ENCODE measurements at places on chromosomes 3 and 15. TPM values are rescaled to one million over a fixed set of nuclear protein-coding genes. Genes with fewer than 3 reads are reported as not detected.
A peak's percentile ranks its signal among the peaks of the same experiment; 100 is the strongest.

DNA sequence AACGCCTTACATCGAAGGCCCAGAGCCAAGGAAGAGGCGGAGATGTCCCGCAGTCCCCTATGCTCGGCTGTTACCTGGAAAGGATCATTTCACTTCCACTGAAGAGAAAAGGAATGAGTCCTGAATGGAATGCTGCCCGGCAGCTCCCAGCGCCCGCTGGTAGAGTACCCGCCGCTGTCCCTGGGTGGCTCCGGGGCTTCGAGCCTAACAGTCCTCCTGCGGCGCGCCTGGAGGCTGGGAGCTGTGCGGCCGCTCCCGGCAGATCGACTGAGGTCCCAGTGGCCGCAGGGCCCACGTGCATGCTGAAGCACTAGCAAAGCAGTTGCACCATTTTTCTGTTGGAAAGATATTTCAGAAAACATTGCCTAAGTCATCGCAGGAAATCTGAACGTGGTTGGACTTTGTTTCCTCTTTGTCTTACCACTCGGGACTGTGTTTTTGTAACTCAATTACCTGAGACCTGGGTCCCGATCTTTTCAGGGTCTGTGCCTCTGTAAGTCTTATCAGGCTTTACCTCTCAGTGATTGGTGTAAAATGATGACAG, 984 bp downstream of the RNU6-1 start:
- no peaks in the 10 kb centered on the region for H3K36me3 ChIP-seq
- DNase-seq, result peak; percentile 73
- H3K27ac ChIP-seq, result peak overlapping the region; percentile 9
- H3K4me1 ChIP-seq, result peaks cover 47% of the 10 kb centered on the region

FGF7 gene
- 32.2 TPM for total RNA-seq

- H3K36me3 ChIP-seq, result no peaks in the 10 kb centered on the region
- H3K4me3 ChIP-seq, result no peak overlapping the region
- peaks cover 10% of the 10 kb centered on the region for H3K4me1 ChIP-seq
- no peak for DNase-seq
- H3K27me3 ChIP-seq, result no peaks in the 10 kb centered on the region
Observed at GRCh38 chr3:129609591-129610182, 3.2 kb upstream of the PLXND1 start.

DNA sequence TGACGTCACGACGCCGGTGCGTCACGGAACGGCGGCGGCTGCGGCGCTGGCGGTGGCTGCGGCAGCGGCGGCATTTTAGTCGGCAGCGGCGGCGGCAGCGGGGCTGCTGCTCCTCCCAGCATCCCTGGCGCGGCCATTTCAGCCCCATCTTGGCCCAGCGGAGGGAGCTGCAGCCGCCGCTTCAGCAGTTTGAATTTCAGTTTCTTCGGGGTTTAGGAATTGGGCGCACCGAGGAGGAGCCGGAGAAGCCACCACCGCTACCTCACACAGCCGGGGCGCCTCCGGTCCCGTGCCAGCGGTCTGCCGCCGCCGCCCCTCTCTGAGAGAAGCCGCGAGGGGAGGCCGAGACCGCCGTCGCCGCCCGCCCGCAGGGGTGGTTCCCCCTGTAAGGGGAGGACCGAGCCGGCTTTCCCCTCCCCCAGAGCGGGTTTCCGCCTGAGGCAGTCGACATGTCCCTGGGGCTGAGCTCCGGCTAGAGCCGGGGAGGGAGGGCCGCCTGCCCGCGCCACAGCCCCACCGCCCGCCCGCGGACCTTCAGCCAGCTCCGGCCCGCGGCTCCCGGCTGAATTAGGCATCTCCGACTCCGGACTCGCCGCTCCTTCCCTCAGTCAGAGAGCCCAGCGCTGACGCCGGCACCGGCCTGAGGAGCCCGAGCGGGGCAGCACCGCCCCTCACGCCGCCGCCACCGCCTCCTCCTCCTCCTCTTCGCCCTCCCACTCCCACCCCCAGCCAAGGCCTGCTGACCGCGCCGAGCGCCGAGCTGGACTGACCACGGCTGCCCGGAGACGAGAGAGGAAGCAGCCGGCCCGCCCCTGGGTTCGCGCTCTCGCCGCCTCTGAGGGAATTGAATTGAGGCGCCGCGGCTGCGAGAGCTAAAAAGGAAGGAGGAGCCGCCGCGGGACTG, at the start of gene TSC22D2:
TSC22D2 (plus strand) TSS at position 78 of the 904 bp plus-strand sequence. CDS start 1,053 bp downstream, outside the sequence.
- H3K36me3 ChIP-seq, result peaks cover 8% of the 10 kb centered on the region
- peaks cover 3% of the 10 kb centered on the region for H3K4me1 ChIP-seq
- peak within 1 kb of the TSS; percentile 99 for H3K27ac ChIP-seq
- peak; percentile 97 for DNase-seq

- peaks cover 43% of the 10 kb centered on the region for H3K36me3 ChIP-seq
- H3K27me3 ChIP-seq, result no peaks in the 10 kb centered on the region
- DNase-seq, result no peak
- peaks cover 21% of the 10 kb centered on the region for H3K4me1 ChIP-seq
Observed at GRCh38 chr3:101852983-101853840, 3.9 kb downstream of the NFKBIZ start.

DNA sequence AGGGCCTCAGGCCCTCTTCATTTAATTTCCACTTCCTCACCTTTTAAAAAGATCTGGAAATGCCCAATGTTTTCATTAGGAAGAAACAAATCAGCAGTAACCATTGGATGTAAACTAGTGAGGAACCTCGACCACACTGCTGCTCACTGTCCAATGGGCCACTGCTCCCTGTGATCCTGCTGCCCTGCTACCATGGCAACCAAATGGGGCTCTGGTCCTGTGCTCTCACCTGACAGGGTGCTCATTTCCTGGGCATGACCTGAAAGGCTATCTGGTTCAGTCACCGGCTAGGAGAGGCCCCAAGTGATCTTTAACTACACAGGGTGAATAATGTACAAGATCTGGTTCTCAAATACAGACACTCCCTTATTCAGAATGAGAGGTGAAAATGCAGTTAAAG, 54.6 kb downstream of the ARHGEF3 start:
- DNase-seq, result no peak
- H3K36me3 ChIP-seq, result peaks cover 20% of the 10 kb centered on the region
- no peaks in the 10 kb centered on the region for H3K27me3 ChIP-seq
- H3K4me3 ChIP-seq, result no peak overlapping the region

NR2C2 gene
- total RNA-seq, result 71.0 TPM

RBP2 gene
- total RNA-seq, result not detected

LRRC34 gene
- 17.5 TPM for total RNA-seq

- no peak overlapping the region for H3K4me3 ChIP-seq
- no peaks in the 10 kb centered on the region for H3K4me1 ChIP-seq
- no peaks in the 10 kb centered on the region for H3K36me3 ChIP-seq
- no peak overlapping the region for H3K27ac ChIP-seq
Observed at GRCh38 chr3:165820671-165821123, 16.5 kb downstream of the BCHE start.

- H3K4me1 ChIP-seq, result peaks cover 8% of the 10 kb centered on the region
- DNase-seq, result no peak
- no peak overlapping the region for H3K4me3 ChIP-seq
- no peak overlapping the region for H3K27ac ChIP-seq
Observed at GRCh38 chr3:4395448-4395847, 71.6 kb downstream of the SUMF1 start.

DNA sequence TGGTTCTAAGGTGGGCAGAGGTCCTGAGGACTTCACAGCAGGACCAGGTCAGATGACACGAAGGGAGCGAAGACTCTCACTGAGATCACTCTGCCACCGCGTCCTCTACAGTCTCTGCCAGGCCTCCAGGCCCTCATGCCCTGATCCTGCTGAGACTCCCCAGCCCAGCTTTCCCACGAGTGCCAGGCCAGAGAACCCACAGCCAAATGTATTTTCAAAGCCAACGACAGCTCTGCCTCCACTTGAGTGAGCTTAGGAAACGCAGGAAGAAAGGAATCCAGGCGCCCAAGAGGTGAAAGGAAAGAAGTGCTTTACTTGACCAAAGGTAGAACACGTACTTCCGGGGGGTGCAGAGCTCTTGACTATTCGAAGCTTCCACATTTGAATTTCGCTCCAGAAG, 275.0 kb downstream of the XXYLT1 start:
- DNase-seq, result no peak
- no peak overlapping the region for H3K27ac ChIP-seq
- H3K27me3 ChIP-seq, result no peaks in the 10 kb centered on the region
- no peaks in the 10 kb centered on the region for H3K36me3 ChIP-seq
- H3K4me3 ChIP-seq, result no peak overlapping the region

GALNT15 gene
- total RNA-seq, result 9.7 TPM

DNA sequence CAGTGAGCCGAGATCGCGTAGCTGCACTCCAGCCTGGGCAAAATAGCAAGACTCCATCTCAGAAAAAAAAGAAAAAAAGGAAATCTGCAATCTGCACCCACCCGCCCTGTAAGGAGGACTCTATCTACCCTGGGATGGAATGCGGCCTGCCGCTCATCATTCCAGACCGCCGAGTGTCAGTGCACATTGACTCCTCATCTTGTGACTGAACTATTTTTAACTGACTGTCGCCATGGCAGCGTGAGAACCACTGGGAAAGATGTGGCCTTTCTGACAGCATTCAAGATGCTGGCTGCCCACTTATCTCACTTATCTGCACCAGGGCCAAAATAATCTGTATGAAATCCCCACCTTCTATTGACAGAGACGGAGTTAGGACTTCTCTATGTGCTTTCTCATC, 38.8 kb upstream of the ANKRD34C start:
- no peak overlapping the region for H3K27ac ChIP-seq
- H3K36me3 ChIP-seq, result no peaks in the 10 kb centered on the region
- H3K4me3 ChIP-seq, result no peak overlapping the region

CCDC14 gene
- total RNA-seq, result 35.5 TPM

PP2D1 gene
- not detected for total RNA-seq

- no peaks in the 10 kb centered on the region for H3K27me3 ChIP-seq
- no peaks in the 10 kb centered on the region for H3K36me3 ChIP-seq
- DNase-seq, result no peak
Observed at GRCh38 chr15:97037080-97037479, 706.6 kb downstream of the NR2F2 start.

GRCh38 chr15:57792724-57793449, 86.4 kb downstream of the POLR2M start:
- H3K4me3 ChIP-seq, result no peak overlapping the region
- DNase-seq, result no peak
- H3K4me1 ChIP-seq, result peaks cover 11% of the 10 kb centered on the region
- H3K27me3 ChIP-seq, result no peaks in the 10 kb centered on the region
- no peaks in the 10 kb centered on the region for H3K36me3 ChIP-seq

SMCO1 gene
- total RNA-seq, result not detected

DNA sequence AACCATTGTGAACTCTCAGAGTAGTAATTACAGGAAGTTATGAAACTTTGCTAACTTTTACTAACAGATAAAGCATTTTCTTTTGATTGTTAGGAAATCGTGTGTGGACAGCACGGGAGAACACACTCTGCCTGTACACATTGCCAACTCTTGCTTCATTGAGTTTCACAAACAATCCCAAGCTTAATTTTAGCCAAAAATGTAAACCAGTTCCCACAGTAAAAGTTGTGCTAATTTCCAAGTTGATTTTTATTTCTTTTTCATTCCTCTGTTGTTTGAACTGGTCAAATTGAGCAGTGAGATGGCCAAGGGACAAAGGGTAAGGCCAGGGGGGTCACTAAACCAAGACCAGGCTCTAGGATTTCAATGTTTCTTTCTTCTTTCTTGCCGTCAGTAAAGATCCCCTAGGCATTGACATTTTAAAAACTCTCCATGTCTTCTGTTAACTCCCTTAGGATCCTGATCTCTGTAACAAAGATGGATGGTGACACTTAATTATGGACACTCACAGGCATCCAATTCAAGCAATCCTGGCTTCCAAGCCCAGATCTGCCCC, 414.9 kb downstream of the RBMS3 start:
- H3K4me3 ChIP-seq, result no peak overlapping the region
- no peaks in the 10 kb centered on the region for H3K27me3 ChIP-seq
- no peaks in the 10 kb centered on the region for H3K36me3 ChIP-seq
- peak overlapping the region; percentile 60 for H3K27ac ChIP-seq

GRCh38 chr3:60431599-60431958, 819.7 kb downstream of the FHIT start:
- no peak for DNase-seq
- no peaks in the 10 kb centered on the region for H3K36me3 ChIP-seq

MOBP gene
- total RNA-seq, result 0.18 TPM

All from lung (tissue), 17 donors.